ENCODE measurements at places on chromosomes 5 and 9.

DNA sequence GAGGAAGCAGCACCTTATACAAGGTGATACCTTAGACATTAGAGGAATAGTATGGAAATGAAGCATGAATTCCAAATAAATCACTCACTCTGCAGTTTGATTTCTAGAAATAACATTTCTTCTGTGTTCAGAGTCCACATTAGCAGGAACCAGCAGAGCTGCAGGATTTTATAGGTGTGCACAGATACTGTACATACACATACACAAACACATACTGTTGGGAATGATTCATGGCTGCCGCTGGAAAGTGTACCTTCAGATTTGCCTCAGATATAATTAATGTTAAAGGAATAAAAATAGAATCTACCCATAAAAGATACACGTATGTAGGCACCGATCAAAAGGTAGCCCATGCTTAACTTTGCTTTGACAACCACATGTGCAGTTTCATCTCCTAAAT is 578.1 kb downstream of the CSNK1G3 start:
- DNase-seq: no peak

GRCh38 chr5:5658889-5659465 is 236.5 kb downstream of the ICE1 start:
- no peak for DNase-seq

DNA sequence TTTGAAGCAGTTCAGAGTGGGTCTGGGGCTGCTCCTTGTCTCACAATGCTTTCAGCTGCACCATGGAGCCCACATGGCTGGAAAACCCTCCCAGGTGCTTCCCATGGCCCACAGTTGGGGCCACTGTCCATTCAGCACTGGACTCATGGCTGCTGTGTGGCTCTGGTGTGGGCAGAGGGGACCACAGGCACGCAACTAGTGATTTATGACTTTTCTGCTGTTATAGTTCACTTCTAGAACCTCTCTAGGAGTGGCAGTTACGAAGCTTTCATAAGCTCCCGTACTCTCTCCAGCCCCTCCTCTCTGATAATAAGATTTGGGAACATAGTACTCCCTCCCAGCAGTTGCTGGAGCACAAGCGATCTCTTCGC is 29.0 kb downstream of the GLRA1 start:
- no peak for DNase-seq

GRCh38 chr5:82425591-82425990 is 147.4 kb upstream of the RPS23 start:
- DNase-seq: no peak

GRCh38 chr5:110251366-110251765 is 475.1 kb downstream of the TMEM232 start:
- no peak for DNase-seq

DNA sequence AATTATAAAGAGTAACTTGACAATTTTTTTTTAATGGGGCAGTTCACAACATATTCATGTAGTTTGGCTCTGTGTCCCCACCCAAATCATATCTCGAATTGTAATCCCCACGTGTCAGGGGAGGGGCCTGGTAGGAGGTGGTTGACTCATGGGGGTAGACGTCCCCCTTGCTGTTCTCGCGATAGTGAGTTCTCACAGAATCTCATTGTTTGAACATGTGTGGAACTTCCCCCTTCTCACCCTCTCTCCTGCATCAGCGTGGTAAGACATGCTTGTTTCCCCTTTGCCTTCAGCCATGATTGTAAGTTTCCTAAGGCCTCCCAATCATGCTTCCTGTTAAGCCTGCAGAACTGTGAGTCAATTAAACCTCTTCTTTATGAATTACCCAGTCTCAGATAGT is 40.7 kb downstream of the FBXW11 start:
- peak; percentile 26 for DNase-seq

DNA sequence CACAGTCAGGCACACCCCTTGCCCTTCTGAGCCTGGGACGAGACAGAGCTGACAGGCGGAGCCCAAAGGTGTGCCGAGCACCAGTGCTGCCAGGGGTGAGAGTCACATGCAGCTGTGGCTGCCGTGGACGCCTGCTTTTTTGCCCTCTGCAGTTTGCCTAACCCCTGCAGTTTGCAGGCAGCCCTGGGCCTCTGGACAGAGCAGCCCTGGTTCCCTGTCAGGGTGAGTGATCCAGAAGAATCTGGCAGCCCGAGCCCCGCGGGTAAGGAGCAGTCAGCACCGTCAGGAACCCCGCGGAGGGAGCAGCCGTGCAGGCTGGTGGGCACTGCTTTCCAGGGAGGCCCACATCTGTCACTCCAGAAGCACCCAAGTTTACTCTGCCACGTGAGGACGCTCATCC is 30.3 kb downstream of the CEP72 start:
- DNase-seq: no peak

- DNase-seq: no peak
Measured at GRCh38 chr5:114319821-114320220, 42.0 kb upstream of the KCNN2 start.

DNA sequence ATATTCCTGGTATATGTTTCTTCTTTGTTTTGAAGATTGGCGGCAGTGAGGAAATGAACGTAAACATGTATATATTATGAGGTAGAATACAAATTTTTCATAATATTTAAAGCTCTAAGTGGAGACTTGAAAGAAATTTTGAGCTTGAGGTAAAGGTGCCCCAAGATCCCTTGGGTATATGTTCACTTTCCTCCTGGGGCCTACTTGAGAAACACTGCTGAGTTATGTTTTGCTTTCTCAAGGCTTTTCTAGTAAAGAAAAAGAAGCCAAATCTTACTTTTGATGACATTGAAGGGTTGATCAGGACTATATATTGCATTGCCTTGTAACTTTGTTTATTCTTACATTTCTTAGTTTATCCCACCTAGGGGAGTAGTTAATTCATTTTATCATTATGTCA is 30.7 kb downstream of the AP3S1 start:
- no peak for DNase-seq

GRCh38 chr9:111897601-111898137 is 1.1 kb downstream of the UGCG start:
- DNase-seq: no peak

- no peak for DNase-seq
Measured at GRCh38 chr5:107300721-107301327, 369.9 kb downstream of the EFNA5 start.

DNA sequence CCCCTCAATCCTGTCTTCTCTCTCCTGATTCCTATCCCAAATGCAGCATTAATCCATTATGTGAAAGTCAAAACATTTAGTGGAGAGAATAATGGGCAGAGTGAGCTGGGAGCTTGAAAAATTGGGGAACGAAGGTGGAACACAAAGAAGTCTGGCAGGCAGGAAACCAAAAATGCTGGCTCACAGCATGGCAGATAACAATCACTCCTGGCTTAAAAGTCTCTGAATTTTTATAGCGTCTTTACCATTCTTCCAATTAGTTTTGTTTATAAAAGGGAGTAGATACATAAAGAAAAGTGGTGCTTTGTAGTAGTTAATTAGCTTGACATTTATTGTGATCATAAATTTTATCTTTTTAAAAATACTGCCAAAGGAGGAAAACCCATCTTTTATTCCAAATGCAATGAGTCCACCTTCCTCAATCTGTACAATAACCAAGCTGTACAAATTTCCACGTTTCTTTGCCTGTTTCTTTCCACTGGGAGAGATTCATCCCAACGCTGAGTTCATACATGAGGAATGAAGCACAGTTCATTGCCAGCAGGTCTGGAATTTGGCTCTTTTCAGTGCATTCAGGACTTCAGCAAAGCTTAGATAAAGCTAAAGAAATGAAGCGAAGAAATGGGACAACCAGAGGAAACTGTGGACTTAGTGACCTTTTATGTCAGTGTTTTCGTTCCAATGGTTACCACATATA is 174.7 kb downstream of the HMHB1 start:
- DNase-seq: no peak

DNA sequence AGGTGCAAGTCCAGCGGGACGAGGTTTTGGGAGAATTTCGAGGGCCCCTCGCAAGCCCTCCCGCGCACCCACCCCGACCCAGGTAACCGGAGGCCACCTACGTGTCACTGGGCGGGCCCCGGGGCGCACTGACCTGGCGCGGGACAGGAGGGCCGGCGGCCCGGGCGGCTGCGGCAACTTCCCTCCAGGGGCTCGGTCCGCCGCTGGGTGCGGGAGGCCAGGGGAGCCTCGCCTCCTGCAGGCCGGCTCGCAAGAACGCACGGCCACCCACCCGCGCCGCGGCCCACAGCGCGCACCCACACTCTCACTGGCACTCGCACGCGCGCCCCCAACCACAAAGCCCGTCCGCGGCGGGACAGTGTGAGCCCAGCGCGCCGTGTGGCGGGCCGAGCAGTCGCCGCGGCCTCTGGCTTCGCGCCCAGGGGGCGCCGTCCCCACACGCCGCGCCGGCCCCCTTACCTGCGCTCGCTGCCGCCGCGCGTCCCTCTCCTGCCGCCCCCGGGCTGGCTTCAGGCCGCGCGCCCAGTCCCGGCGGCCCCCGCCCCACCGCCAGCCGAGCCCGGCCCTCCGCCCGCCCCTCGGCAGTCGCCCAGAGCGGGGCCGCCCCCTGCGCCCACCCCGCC is 451 bp downstream of the LPAR1 start:
- no peak for DNase-seq

- DNase-seq: no peak
Measured at GRCh38 chr5:58987193-58987592, 404.3 kb downstream of the RAB3C start.

DNA sequence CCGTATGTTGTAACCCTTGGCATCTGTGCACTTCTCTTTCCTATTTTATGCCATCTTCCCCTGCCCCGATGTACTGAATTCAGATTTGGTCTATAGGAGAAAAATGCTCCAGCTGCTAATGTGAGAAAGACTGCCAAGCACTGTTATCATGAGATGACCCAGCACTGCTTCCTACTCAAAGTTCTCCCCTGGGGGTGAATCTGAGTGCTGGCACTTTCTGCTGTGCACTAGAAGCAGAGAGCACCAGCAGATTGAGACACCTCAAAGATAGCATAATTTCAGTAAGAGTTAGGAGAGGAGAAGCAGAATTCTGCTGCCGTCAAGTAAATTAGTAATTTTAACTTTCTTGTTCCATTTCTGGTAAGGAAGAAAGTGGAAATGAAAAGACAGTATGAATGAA is 92.8 kb upstream of the ACOT12 start:
- no peak for DNase-seq

DNA sequence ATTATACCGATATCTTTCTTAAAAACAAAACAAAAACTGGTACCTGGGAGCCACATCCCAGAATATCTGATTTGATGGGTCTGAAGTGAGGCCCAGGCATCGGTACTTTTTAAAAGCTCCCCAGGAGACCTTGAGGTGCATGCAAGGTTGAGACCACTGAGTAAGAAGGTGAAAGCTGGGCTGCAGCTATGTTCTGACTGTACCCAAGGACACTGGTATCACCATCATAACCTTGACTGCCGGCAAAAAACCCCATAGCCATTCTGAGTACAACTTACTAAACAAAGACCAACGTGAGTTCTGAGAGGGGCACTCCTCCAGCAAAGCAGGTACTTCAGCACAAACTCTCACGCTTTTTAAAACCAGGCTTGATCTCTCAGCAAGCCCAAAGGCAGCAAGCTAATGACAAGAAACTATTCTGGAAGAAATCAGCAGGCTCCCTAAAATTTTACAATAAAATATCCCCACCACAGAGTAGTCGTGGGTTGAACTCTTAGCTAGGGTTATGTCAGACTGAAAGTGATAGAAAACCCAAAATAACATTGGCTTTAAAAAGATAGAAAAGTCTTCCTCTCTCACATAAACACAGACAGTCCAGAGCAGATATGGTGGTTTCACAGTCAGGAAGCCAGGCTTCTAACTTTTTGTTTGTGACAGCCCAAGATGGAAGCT is 263.9 kb downstream of the SAXO1 start:
- DNase-seq: no peak

DNA sequence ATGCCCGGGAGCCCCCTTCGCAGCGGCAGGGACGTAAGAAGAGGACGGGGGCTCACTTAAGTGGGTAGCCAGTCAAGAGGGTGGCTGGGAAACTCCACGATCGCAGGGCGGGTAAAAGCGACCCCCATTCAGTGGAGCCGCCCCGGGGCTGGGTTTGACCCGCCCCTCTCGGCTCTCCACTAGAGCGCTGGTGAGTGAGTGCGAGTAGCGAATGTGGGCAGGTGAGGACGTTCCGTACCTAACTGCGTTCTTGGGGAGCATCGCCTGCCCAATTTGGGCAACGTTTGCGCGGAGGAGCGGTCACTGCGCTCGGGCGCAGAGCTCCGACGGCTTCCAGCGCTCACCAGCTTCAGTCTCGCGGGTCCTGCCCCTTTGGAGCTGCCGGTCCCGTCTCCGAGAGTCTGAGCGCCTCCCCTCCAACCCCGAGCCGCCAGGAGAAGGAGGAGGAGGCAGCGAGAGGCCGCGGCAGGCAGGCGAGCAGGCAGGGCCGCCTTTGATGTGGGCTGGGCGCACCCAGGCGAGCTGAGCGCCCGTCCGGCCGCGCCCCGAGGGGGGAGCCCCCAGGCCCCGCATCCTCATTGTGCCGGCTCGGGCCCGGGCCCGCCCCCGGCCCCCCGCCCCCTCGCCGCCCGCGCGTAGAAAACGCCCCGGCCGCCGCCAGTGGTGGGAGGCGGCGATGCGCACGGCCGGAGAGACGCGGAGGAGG is at the start of gene FGF18:
FGF18 (plus strand) TSS at position 666 of the 706 bp plus-strand sequence. CDS start 553 bp downstream, outside the sequence.
- DNase-seq: no peak

GRCh38 chr9:86767373-86767772 is 179.9 kb downstream of the GAS1 start:
- DNase-seq: no peak

DNA sequence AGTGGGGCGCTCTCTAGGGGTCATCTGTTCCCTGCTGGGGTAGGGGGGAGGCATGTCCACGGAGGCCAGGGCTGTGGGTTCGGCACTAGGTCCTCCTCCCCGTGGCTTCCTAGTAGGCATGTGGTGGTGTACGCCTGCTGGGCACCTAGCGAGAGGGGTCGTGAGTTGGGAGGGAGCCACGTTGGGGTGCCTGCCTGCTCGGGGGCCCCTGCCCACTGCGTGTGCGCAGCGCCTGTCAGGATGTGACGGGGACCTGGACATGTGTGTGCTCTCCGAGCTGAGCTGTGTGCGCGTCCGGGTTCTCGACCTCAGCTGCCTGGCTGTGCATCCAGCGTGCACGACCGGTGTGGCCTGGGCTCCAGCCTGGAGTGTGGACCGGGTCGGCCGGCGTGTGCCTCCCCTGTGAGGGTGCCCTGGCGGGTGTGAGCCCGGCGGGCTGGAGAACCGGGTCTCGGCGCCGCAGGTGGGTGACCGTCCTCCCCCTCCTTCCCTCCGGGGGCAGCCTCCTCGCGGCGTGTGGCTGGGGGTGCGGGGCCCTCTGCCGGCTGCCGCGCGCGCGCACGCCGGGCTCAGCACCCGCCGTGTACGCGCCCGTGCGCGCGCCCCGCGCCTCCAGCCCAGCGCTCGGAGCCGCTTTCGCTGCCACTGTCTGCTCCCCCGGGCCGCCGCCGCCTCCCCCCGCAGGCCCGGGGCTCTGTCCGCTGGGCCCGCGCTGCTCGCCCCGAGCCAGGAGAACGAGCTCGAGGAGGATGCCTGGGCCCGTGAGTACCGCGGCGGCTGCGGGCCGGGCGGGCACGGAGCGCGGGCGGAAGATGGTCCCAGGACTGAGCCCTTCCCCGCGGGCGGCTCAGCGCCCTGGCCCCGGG is at the start of gene PRR7:
PRR7 (plus strand) TSS at position 615 of the 866 bp plus-strand sequence. CDS start 8,254 bp downstream, outside the sequence.
- DNase-seq: peak; percentile 77
